ENCODE measurements at places on chromosomes 13 and 19. TPM values are rescaled to one million over a fixed set of nuclear protein-coding genes. Genes with fewer than 3 reads are reported as not detected.
A peak's percentile ranks its signal among the peaks of the same experiment; 100 is the strongest.

Gene ZNF541
- polyA plus RNA-seq: 0.40 TPM

Gene FFAR3
- polyA plus RNA-seq: 0.31 TPM

Gene ANGPTL8
- polyA plus RNA-seq: 0.74 TPM

Gene RNU6-9
- polyA plus RNA-seq: not detected

- DNase-seq: no peak
Measured at GRCh38 chr13:74218291-74218690, 84.1 kb upstream of the KLF12 start.

GRCh38 chr13:41122838-41123237 lies 9.8 kb downstream of the KBTBD6 start:
- no peak for DNase-seq

- DNase-seq: no peak
Measured at GRCh38 chr13:58018020-58018419, 386.5 kb downstream of the PCDH17 start.

- DNase-seq: peak; percentile 60
Measured at GRCh38 chr13:100673713-100674571, 653 bp downstream of the TMTC4 start.

- DNase-seq: no peak
Measured at GRCh38 chr13:113397608-113398425, 33.9 kb upstream of the GRTP1 start.

- peak; percentile 23 for DNase-seq
Measured at GRCh38 chr13:91946498-91947070, 548.2 kb downstream of the GPC5 start.

DNA sequence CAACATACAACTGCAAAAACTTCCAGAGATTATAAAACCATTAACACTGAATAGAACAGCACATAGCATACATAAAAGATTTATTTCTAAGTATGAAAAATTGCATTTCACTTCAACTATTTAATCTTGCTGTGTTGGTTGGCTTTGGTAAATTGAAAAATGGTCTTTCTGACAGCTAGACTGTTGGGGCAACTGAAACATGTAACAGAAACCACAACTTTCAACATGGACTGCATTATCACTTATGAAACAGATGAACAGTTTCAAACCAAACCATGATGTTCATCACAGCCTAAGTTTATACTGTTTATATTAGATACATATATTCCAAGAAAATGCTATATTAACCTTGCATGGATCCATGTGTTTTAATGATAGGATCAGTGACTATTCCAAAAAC lies 324.1 kb upstream of the PCDH9 start:
- no peak for DNase-seq

DNA sequence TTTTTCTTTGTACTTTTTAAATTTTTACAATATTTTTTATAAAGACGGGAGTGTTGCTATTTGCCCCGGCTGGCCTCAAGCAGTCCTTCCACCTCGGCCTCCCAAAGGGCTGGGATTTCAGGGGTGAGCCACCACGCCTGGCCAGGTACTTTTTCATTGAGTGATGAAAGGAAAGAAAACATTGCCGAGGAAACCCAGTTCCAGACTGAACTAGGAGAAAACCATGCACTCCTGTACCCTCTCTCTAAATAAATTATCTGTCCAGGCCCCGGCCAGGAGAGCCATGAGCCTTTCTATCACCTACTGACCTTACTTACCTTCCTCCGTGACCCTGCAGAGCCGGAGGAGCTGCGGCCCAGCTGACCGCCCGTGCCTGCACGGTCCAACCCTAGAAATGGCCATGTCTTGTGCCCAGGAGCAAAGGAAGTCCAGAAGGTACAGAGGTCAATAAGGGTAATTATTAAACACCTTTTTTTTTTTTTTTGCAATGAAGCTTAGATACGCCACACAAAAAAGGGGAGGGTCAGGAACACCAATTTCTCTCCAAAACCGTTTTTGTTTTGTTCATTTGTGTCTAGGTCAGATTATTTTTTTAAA lies at the start of gene SLC7A9:
Gene SLC7A9, minus strand, starts transcription at position 399 of the 597 bp plus-strand sequence. CDS start 1,233 bp downstream, outside the sequence.
- no peak for DNase-seq

DNA sequence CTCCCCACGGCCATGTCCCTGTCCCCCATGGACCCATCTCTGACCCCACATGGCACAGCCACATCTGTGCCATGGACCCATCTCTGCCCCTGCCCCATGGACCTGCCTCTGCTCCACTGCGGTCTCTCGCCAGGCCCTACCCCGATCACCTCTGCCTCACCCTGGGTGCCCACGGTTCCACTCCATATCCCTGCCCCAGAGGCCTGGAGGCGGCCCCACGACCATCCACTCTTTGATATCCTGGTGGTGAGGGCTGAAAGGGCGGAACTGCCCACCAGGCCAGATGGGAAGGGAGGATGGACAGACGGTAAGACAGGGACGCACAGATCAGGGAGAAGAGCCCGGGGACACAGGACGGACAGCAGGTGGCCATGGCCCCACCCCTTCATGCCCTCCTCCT lies 327 bp downstream of the PTGER1 start:
- no peak for DNase-seq

DNA sequence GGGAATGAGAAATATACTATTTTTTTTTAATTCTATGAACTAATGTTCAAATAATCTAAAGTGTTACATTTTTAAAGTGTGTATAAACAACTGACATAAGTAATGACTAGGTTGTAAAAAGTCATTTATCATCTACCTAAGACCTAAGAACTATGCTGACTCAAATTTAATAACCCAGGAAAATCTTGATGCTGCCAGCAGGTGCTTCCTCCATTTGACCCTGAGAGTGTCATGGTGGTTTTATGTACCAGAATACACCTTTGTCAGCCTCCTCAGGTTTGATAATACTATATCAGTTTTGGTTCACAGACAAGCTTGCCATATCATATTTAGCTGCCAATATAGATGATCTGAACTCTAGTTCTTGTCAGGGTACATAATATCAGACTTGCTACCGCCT lies 1151.2 kb downstream of the PCDH17 start:
- DNase-seq: no peak

DNA sequence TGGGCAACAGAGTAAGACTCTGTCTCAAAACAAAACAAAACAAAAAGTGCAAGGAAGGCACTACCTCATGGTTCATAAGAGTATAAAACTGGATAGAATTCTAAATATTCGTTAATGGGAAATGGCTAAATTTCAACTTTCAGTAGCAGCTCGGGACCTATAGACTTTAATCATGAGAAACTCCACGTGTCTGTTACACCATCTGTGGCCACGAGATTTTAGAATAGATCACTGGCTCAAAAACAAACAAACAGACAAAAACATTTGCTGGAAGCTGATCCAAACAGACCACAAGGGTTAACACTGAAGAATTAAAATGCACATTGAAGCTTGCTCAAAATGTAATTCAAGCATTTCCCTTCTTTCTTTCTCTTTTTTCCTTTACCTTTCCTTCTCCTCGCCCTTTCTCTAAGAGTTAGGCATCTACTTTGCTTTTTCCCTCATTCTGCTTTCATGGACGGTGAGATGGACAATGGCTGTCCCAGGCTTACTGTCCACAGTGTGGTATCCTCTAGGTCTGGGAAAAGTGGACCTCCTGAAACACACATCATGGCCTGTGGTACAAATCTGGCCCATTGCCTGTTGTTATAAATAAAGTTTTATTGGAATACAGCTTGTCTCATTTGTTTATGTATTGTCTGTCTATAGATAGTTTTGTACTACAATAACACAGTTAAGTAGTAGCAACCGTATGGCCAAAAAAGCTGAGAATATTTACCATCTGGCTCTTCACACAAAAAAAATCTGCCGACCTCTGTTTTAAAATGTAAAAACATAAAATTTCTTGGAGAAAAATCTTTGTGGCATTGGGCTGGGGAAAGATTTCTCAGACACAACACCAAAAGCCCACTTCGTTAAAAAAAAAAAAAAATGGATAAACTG lies 10.3 kb downstream of the ELAVL1 start:
- DNase-seq: no peak

GRCh38 chr13:95098916-95099315 lies 202.3 kb downstream of the ABCC4 start:
- no peak for DNase-seq

GRCh38 chr19:2594319-2594718 lies 108.2 kb downstream of the GNG7 start:
- no peak for DNase-seq

DNA sequence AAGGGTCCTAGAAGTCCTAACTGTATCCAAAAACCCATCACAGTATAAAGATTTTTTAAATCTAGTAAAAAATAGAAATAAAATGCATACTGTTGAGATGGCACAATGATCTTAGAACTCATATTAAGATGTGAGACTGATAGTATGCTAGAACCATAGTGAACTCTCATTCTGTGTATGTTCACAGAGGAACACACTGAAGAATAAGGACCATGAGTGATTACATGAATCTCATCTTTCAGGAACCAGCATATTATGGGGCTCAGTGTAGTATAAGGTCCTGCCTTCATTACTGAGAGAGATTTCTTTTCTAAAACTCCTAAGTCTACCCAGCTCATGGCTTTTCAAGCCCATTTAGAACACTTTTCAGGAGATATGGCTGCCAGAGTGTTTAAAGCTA lies 59.8 kb upstream of the RFC3 start:
- no peak for DNase-seq

DNA sequence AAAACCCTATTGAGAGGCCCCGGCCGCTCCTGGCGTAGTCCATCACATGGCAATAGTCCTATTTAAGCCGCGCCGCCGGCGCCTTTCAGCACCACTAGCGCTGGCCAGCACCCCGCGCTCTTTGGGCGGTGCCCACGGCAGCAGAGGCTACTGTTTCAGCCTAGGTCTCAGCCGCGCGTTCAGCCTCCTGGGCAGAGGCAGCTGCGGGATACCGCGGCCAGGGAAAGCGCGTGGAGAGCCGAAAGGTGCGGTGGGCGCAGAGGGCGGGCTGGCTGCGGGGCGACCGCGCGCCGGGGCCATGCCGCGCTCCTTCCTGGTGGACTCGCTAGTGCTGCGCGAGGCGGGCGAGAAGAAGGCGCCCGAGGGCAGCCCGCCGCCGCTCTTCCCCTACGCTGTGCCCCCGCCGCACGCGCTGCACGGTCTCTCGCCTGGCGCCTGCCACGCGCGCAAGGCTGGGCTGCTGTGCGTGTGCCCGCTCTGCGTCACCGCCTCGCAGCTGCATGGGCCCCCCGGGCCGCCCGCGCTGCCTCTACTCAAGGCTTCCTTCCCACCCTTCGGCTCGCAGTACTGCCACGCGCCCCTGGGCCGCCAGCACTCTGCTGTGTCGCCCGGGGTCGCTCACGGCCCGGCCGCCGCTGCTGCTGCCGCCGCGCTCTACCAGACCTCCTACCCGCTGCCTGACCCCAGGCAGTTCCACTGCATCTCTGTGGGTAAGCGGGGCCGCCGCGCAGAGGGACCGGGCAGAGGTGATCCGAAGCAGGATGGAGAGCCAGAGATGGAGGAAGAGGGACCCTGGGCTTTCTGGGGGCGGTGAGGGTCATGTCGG lies at the start of gene GSX1:
Gene GSX1, plus strand, starts transcription at position 91 of the 826 bp plus-strand sequence. Its CDS starts 208 bp downstream, at position 299.
- peak; percentile 85 for DNase-seq
